ENCODE measurements at places on chromosomes 6 and 20. TPM values are rescaled to one million over a fixed set of nuclear protein-coding genes. Genes with fewer than 3 reads are reported as not detected.

HTR1B gene
- total RNA-seq: 0.58 TPM

DNA sequence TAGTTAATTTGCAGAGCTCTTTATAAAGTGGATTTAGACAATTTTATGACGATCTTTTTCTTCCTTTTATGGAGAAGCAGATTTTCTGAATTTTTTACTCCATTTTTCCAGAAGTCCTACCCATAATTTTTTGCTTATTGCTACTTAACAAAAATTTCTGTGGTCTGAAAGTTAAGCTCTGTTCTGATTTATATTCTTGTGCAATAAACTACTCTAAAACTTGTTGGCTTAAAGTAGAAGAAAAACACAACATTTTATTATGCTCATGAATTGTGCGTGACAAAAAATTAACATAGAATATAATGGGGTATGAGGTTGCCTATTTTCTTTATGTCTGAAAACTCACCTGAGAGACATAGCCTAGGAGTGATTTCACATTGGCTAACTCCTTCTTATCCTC, 2.6 kb downstream of the DEFB113 start:
- H3K4me3 ChIP-seq: peak overlapping the region; percentile 30
- no peaks in the 10 kb centered on the region for H3K27me3 ChIP-seq
- DNase-seq: no peak
- peak overlapping the region; percentile 1 for H3K27ac ChIP-seq

NKAIN4 gene
- 16.0 TPM for total RNA-seq

GRCh38 chr6:15522427-15522826, 140.4 kb downstream of the DTNBP1 start:
- no peak for DNase-seq
- H3K27ac ChIP-seq: peak overlapping the region; percentile 84
- H3K27me3 ChIP-seq: no peaks in the 10 kb centered on the region
- H3K36me3 ChIP-seq: peaks cover 50% of the 10 kb centered on the region

ANKEF1 gene
- total RNA-seq: 9.7 TPM

OSTM1 gene
- total RNA-seq: 28.1 TPM

DNA sequence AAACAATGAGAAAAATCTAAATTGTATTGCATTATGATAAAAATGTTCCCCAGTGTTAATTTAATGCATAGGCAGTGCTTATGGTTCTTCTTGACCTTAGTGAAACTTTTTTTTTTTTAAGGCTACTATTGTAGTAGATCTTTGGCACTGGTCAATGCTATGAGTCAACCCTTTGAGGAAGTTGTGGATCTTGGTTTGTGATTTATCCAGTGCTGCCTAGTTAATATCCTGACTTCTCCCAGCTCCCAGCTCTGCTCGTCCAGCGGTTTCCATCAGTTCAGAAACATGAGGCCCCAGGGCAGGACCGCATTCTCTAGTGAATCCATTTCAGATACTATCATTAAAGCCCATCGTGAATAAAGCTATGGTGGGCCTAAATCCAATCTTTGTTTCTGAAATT, 364.5 kb upstream of the JARID2 start:
- H3K4me3 ChIP-seq: no peak overlapping the region
- no peak for DNase-seq
- peaks cover 47% of the 10 kb centered on the region for H3K4me1 ChIP-seq

- DNase-seq: no peak
- no peaks in the 10 kb centered on the region for H3K27me3 ChIP-seq
- H3K36me3 ChIP-seq: no peaks in the 10 kb centered on the region
- peaks cover 12% of the 10 kb centered on the region for H3K4me1 ChIP-seq
These were observed 36.7 kb upstream of the RIPOR2 start for GRCh38 chr6:24972311-24972958.

DYNLT2 gene
- 3.3 TPM for total RNA-seq

DNA sequence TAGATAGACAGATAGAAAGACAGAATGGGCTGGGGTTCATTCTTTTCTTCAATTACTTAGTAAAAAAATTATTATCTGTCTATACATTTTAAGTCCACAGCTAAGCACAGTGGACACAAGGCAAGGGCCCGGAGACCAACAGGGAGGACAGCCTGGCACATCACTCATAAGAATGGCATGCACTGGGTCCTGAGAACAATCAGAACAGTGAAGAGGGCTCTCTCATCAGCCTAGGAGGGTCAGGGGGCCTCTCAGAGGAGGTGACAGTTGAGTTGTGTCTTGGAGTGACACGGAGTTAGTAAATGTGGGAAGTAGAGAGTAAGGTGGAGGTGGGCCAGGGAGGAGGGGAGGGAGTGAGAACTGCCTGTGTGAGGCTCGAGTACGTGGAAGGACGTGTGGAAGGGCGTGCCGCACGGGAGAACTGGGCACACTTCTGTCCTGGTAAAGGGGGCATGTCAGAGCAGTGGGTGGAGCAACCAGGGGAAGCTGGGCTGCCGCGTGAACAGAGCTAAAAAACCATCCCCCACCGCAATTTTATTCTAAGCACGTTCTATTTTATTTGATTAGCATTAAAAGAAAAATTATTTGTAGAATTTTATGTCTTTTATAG, 45.1 kb upstream of the DSP start:
- no peaks in the 10 kb centered on the region for H3K4me1 ChIP-seq
- no peak for DNase-seq
- H3K27me3 ChIP-seq: no peaks in the 10 kb centered on the region
- no peaks in the 10 kb centered on the region for H3K36me3 ChIP-seq
- no peak overlapping the region for H3K4me3 ChIP-seq

GRCh38 chr6:52834481-52834880, 6.1 kb downstream of the GSTA5 start:
- H3K36me3 ChIP-seq: no peaks in the 10 kb centered on the region
- H3K27me3 ChIP-seq: no peaks in the 10 kb centered on the region
- H3K4me1 ChIP-seq: no peaks in the 10 kb centered on the region
- no peak overlapping the region for H3K4me3 ChIP-seq
- H3K27ac ChIP-seq: no peak overlapping the region
- no peak for DNase-seq

DNA sequence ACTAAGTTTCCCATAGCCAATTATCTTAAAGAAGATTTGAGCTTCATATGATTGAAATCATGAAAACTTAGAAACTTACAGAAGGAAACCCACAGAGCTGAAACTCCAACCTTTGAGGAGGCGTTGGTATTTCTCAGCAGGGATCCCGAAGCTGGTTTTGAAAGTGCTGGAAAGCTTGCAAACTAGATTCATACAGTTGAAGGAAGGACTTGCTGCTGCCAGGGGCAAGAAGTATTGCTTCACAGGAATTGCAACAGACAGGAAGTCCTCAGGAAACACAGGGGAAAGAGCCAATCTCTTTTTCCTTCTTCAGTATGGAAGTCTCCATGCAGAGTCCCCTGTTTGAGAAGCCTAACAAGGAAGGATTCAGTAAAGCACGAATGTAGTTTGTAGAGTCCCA, 419.7 kb downstream of the CD109 start:
- no peak overlapping the region for H3K4me3 ChIP-seq
- H3K27ac ChIP-seq: no peak overlapping the region
- H3K36me3 ChIP-seq: no peaks in the 10 kb centered on the region
- H3K4me1 ChIP-seq: no peaks in the 10 kb centered on the region

- no peaks in the 10 kb centered on the region for H3K36me3 ChIP-seq
- no peak for DNase-seq
- no peaks in the 10 kb centered on the region for H3K4me1 ChIP-seq
- H3K4me3 ChIP-seq: no peak overlapping the region
These were observed 1.2 kb downstream of the SLC17A3 start for GRCh38 chr6:25872814-25873213.

NMBR gene
- total RNA-seq: not detected

DNA sequence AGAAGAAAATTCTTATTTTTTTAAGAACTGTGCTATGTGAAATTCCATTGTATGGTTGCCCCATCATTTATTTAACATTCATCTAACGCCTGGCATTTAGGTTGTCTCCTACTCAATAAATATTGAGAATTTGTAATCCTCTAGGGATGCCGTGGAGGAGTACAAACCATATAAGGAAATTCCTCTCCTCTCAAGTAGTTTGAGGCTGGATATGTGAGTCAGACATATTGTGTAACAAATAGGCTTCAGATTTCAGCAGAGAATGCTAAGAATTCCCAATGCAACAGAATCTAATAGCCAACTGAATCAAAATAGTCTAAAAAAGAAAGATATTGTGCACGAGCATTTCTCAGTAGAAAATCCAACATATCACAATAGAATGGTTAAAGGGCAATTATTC, 174.7 kb downstream of the OTOR start:
- no peak for DNase-seq
- H3K27me3 ChIP-seq: no peaks in the 10 kb centered on the region
- peaks cover 10% of the 10 kb centered on the region for H3K4me1 ChIP-seq
- no peak overlapping the region for H3K4me3 ChIP-seq

- H3K27ac ChIP-seq: no peak overlapping the region
- no peaks in the 10 kb centered on the region for H3K27me3 ChIP-seq
- H3K4me3 ChIP-seq: no peak overlapping the region
- no peaks in the 10 kb centered on the region for H3K36me3 ChIP-seq
These were observed 187.1 kb downstream of the ZNF217 start for GRCh38 chr20:53406580-53406979.

- no peak overlapping the region for H3K4me3 ChIP-seq
- no peak overlapping the region for H3K27ac ChIP-seq
- DNase-seq: no peak
- no peaks in the 10 kb centered on the region for H3K27me3 ChIP-seq
- H3K36me3 ChIP-seq: no peaks in the 10 kb centered on the region
These were observed 289.7 kb downstream of the C6orf118 start for GRCh38 chr6:165019681-165020080.

DNA sequence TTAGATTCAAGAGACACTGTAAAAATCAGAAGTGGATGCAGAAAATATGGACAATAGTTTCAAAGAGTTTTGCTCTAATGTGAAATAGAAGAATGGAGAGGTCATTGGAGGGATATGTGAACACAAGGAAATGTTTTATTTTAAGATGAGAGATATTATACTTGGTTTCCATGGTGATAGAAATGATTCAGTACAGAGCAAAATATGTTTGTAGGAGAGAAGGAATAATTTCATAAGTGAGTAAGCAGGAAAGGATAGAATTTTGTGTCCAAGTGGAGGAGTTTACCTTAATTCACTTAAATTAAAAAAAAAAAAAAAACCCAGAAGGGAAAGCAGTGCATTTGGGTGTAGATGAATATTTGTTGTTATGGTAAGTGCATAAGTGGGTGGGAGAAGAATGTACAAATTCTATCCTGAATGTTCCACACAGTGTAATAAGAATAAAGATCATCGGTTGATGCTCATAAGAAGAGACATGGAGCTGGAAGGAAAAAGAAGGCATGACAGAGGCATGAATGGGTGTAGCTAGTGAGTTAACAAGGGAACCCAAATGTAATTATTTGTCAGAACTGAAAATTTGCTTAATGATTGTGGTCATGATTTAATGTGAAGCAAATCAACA, 688.9 kb upstream of the GJE1 start:
- DNase-seq: no peak
- no peak overlapping the region for H3K27ac ChIP-seq
- H3K36me3 ChIP-seq: no peaks in the 10 kb centered on the region
- H3K4me3 ChIP-seq: no peak overlapping the region
- H3K27me3 ChIP-seq: no peaks in the 10 kb centered on the region
- H3K4me1 ChIP-seq: no peaks in the 10 kb centered on the region

GRCh38 chr6:168628176-168628553, 187.2 kb downstream of the SMOC2 start:
- no peak overlapping the region for H3K27ac ChIP-seq
- H3K4me1 ChIP-seq: peaks cover 6% of the 10 kb centered on the region
- no peak for DNase-seq
- H3K36me3 ChIP-seq: no peaks in the 10 kb centered on the region
- H3K4me3 ChIP-seq: no peak overlapping the region
- H3K27me3 ChIP-seq: no peaks in the 10 kb centered on the region

GRCh38 chr6:5086294-5086890, 1.3 kb downstream of the PPP1R3G start:
- H3K4me1 ChIP-seq: peaks cover 11% of the 10 kb centered on the region
- H3K4me3 ChIP-seq: peak overlapping the region; percentile 75
- H3K27ac ChIP-seq: no peak overlapping the region
- no peaks in the 10 kb centered on the region for H3K36me3 ChIP-seq

NRN1 gene
- total RNA-seq: not detected

GCM1 gene
- not detected for total RNA-seq

BTNL2 gene
- not detected for total RNA-seq

DNA sequence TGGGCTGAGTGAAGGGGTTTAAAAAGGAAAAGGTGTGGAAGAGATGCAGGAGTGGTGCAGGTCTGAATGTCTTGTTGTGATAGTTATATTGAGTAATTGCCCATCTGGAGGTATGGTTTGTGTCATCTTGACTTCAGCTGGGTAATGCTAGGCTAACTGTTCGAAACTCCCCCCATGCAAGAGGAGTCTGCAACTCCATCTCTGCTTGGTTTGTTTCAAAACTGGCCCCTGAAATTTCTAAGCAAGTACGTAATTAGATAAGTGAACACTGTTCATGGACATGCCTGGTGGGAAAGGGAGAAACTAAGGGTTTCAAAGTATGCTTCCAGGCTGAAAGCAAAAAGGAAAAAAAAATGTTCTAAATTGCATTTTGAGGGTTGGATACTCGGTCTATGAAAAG, 17.1 kb downstream of the TTK start:
- H3K4me3 ChIP-seq: no peak overlapping the region
- no peak for DNase-seq
- no peaks in the 10 kb centered on the region for H3K27me3 ChIP-seq

DNA sequence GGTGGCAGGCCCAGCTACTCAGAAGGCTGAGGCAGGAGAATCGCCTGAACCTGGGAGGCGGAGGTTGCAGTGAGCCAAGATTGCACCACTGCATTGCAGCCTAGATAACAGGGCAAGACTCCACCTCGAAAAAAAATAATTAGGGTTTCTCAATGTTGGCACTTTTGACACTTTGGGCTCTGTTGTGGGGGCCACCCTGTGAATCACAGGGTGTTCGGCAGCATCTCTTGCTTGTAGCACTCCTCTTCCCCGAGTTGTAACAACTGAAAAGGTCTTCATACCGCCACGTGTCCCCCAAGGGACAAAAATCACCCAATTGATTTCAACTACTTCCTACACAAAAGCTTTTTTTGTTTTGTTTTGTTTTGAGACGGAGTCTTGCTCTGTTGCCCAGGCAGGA, 53.2 kb upstream of the NFATC2 start:
- H3K27me3 ChIP-seq: no peaks in the 10 kb centered on the region
- peaks cover 25% of the 10 kb centered on the region for H3K4me1 ChIP-seq
- DNase-seq: no peak
- H3K36me3 ChIP-seq: no peaks in the 10 kb centered on the region
- no peak overlapping the region for H3K27ac ChIP-seq

DNA sequence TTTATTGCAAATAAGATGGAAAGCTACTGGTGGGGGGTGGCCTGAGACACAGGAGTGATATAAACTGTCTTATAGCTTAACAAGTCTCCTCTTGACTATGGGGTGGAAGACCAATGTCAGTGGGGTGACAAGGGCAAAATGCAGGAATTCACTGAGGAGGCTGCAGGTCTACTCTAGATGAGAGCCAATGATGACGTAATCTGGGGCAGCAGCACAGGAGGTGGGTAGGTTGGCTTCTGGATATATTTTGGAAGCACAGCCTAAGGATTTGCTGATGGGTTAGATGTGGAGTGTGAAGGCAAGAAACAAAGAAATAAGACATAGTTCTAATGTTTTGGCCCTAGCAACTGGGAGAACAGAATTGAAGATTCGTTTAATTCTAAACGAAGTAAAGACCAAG, 253.2 kb downstream of the PTPRT start:
- no peak overlapping the region for H3K27ac ChIP-seq
- no peak for DNase-seq
- no peaks in the 10 kb centered on the region for H3K4me1 ChIP-seq
- no peaks in the 10 kb centered on the region for H3K27me3 ChIP-seq
